ENCODE measurements at places on chromosomes 3 and 15.

DNA sequence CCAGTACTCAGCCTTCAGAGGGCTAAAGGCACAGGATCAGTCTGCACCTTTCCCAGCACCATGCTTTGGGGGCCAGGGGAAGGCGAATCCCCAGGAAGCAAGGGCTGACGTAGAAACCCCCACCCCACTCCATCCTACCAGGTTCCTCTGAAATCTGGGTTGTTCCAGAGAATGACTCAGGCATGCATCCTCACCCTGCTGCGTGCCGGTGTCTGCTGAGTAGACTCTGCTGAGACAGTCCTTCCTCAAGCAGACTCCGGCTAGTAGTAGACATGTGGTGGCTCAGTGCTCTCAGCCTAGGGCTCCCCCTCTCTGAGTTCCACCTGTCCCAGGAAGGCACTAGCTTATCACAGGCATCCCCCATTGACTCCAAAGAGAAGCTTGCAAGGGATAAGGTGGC lies 9.0 kb downstream of the TMEM43 start:
- no peak for DNase-seq

DNA sequence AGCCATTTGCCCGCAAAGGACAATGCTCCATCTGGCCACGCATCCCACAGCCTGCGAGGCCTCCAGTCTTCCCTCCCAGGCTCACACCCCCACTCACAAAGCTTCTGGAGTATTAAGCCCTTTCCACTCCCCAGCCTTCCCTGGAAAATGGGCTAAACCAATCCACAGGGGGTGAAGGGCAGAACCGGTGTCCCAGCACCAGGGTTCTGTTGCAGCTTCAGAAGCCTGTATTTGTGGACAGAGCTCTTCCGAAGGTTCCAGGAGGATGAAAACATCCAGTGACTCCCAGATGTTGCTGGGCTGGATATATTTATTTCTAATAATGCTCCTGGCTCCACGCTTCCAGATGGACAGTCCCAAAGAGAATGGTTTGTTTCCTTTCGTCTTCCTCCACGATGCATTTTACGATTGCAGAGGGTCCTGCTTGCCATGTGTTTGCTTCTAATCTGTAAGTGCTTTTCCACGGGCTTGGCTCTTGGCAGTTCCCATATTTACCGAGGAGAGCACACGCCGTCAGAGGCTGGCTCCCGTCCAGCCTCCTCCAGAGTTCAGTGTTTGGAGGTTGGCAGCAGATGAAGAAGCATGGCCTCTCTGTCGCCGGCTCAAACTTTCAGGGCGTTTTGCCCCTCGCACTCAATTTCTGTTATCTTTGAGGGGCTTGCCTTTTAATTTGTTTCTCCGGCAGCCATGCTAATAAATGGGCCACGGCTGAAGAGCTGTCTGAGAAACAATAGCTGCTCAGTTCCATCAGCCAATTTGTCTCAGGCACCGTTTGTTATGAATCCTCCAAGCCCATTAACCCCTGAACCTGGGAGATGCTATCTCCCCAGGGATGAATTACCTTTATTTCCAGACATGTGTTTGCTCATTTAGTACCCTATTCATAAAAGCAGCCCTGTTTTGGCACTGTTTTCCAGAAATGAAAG lies 367.9 kb upstream of the PROK2 start:
- DNase-seq: peak; percentile 62

GRCh38 chr15:80182611-80183261 lies 29.9 kb downstream of the FAH start:
- no peak for DNase-seq

GRCh38 chr15:79381593-79381992 lies 50.5 kb upstream of the MINAR1 start:
- DNase-seq: no peak

- DNase-seq: no peak
Measured at GRCh38 chr3:24237971-24238706, 256.5 kb downstream of the THRB start.

GRCh38 chr3:71052716-71053115 lies 530.8 kb downstream of the FOXP1 start:
- no peak for DNase-seq

- no peak for DNase-seq
Measured at GRCh38 chr3:151979906-151980305, 106.5 kb downstream of the SUCNR1 start.

GRCh38 chr3:12054245-12054644 lies 50.1 kb downstream of the SYN2 start:
- no peak for DNase-seq

DNA sequence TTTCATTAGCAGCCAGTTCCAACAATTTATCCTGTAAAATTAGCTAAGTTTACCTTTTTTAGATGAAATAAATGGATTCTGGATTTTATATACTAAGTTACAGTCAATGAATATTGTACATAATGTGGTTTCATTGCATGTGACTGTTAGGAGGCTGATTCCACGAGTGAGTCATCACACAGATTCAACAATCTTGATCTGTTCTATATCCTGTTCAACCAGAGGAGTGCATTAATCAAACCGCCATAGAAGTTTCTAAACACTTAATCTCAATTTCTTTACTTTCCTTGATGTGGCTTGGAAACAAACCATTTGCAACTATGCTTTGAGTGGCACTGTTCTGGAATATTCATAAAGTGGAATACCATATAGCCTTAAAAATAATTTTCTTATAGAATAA lies 15.3 kb downstream of the DNAJC13 start:
- DNase-seq: no peak

DNA sequence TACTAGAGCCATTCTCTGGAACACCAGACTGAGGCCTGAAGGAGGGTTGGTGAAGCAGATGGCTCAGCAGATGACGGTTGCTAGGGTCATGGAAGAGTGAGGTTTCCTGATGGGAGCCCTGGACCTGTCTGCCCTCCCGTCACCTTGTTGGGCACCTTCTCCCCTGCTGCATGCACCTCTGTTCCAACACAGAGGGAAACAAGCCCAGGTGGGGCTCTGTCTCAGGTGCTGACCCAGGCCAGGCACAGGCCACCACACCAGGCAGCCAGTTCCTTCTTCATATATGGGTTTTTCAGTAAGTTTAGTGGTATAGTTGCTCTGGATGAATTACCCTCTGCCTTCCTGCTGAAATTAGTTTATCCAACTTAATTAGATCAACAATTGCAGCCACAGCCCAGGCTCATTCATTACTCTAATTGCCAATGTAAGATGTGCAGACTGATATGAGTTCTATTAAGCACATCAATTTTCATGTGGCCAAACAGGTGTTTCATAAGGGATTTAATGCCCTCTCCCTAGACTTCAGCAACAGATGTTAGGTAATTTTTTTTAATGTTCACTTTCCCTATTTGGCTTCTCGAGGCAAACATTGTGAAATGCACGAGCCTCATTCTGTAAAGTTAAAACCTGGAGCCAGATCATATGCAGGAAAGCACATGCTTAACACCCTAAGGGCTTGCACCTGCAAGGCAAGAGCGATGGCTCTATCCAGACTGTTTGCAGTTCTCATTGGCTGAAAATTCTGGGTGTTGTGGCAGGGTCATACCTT lies 174.8 kb downstream of the CHDH start:
- no peak for DNase-seq

DNA sequence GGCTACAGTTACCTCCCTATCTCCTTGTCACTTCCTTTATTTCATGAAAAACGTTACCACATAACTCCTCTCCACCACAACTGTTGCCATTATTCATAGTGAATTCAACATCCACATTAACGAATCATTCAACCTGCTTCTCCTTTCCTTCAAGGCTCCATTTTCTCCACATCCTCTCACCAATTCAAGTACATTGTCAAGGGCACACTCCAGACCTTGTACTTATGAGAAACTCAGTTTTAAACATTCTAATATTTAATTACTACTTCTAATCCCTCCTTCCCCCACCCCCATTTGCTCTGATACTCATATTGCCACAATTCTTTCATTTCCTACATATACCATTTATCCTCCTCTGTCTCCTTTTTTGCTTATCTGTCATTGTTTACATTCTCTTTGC lies 871.2 kb downstream of the TUSC7 start:
- no peak for DNase-seq

Measured in dorsolateral prefrontal cortex (tissue), 122 donors.